Esophagus muscularis mucosa (tissue), 4 donors: ENCODE measurements at places on chromosomes 16 and 17. TPM values are rescaled to one million over a fixed set of nuclear protein-coding genes. Genes with fewer than 3 reads are reported as not detected.
A peak's percentile ranks its signal among the peaks of the same experiment; 100 is the strongest.

- no peak overlapping the region for H3K4me3 ChIP-seq
- no peaks in the 10 kb centered on the region for H3K27me3 ChIP-seq
- no peak overlapping the region for H3K27ac ChIP-seq
- H3K36me3 ChIP-seq = peaks cover 80% of the 10 kb centered on the region
These were observed 16.6 kb upstream of the INPP5K start for GRCh38 chr17:1532836-1533602.

DNA sequence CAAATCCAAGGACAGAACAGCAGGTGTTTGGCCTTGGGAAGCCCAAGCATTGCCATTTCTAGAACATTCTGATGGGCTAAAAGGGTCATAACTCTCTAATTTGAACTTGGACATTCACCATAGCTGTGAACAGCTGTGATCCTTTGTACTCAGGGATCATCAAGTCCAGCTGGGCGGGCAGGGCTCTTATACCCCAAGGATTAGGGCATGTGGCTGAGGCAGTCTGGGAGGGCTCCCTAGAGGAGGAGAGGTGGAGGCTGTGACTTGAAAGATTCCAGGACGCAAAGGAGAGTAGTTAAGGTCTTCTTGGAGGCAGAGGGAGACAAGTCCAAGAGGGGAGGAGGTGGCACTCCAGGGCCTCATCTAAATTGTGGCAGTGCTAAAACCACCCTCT lies 233.1 kb upstream of the GSE1 start:
- DNase-seq = no peak
- H3K4me3 ChIP-seq = no peak overlapping the region
- no peaks in the 10 kb centered on the region for H3K36me3 ChIP-seq
- no peaks in the 10 kb centered on the region for H3K27me3 ChIP-seq

Gene CCL5
- 11.3 TPM for total RNA-seq

DNA sequence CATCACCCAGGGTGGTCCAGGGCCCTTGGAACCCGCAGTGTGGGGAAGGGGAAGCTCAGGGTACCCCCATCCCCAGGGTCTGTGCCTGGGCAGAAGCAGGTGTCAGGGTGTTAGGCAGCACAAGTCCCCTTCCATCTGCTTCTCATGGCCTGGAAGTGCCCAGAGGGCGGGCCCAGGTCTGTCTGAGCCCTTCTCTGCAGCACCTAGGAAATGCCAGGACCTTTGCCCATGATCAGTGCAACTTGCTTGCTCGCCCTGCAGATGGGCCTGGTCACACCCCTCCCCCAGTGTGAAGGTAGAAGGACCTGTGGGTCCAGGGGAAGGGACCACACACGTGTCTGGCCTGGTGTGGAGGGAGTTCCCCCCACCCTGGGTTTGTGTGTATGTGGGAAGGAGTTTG lies 157.5 kb upstream of the CDC42EP4 start:
- H3K36me3 ChIP-seq = no peaks in the 10 kb centered on the region
- no peak overlapping the region for H3K4me3 ChIP-seq
- no peak overlapping the region for H3K27ac ChIP-seq
- no peaks in the 10 kb centered on the region for H3K4me1 ChIP-seq
- no peaks in the 10 kb centered on the region for H3K27me3 ChIP-seq
- DNase-seq = no peak

- no peak overlapping the region for H3K4me3 ChIP-seq
- H3K27me3 ChIP-seq = no peaks in the 10 kb centered on the region
- H3K27ac ChIP-seq = no peak overlapping the region
- H3K36me3 ChIP-seq = no peaks in the 10 kb centered on the region
- no peak for DNase-seq
These were observed 55.9 kb downstream of the ZDHHC7 start for GRCh38 chr16:84955427-84955826.

- H3K27me3 ChIP-seq = no peaks in the 10 kb centered on the region
- peaks cover 31% of the 10 kb centered on the region for H3K4me1 ChIP-seq
- DNase-seq = no peak
- H3K4me3 ChIP-seq = no peak overlapping the region
- H3K36me3 ChIP-seq = peaks cover 15% of the 10 kb centered on the region
These were observed 43.8 kb downstream of the PIMREG start for GRCh38 chr17:6488008-6488539.

Gene CDR2L
- total RNA-seq = 14.6 TPM

Gene IRX5
- not detected for total RNA-seq

DNA sequence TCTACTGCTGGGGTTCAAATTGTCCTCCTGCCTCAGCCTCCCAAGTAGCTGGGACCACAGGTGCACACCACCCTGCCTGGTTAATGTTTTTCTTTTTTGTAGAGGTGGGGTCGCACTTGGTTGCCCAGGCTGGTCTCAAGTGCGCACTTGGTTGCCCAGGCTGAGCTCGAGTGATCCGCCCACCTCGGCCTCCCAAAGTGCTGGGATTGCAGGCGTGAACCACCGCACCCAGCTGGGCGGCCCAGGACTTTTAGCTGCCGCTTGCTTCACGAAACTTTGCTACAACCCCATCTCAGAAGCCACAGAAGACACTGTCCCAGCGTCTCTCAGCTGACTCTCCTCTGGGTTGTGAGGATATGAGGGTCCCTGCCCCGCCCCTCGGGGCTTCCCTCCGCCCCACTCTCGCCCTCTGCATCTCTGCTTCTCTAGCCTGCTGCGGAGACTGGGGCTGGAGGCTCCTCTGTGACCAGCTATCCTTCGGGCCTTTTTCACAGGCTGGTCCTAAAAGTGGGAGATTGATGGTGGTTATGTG lies 48.8 kb upstream of the CBX4 start:
- H3K4me1 ChIP-seq = no peaks in the 10 kb centered on the region
- peaks cover 3% of the 10 kb centered on the region for H3K27me3 ChIP-seq
- no peak overlapping the region for H3K4me3 ChIP-seq
- DNase-seq = no peak
- no peak overlapping the region for H3K27ac ChIP-seq
- H3K36me3 ChIP-seq = no peaks in the 10 kb centered on the region

Gene CLCN7
- total RNA-seq = 41.5 TPM

DNA sequence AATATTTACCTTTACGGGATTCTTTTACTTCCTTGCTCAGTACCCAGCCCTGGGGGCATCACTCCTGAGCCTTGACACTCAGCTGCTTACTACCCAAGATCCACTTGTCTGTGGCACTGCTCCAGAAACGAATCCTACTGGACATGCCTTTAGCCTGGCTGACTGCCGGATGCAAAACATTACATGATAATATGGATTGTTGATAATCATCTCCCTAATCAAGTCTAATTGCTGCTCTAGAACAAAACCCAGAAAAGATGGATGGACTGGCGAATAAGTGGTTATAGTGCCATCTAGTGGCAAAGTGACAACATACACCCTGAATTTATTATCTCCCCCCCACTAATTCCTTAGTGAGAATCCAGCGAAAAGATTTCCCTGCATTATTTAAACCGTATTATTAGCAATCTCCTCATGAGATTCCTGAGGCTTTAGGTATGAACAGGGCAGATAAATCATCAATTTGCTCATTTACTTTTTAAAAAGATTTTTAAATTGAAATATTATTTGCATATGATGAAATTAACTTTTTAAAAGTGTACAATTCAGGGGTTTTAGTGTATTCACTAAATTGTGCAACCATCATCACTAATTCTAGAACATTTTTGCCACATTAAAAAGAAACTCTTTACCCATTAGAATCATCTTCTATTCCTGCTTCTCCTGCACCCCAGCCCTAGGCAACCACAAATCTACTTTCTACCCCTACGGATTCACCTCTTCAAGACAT lies 61.6 kb downstream of the RGS9 start:
- no peak overlapping the region for H3K4me3 ChIP-seq
- peaks cover 6% of the 10 kb centered on the region for H3K4me1 ChIP-seq
- no peak overlapping the region for H3K27ac ChIP-seq
- peaks cover 5% of the 10 kb centered on the region for H3K36me3 ChIP-seq
- DNase-seq = no peak
- H3K27me3 ChIP-seq = no peaks in the 10 kb centered on the region

DNA sequence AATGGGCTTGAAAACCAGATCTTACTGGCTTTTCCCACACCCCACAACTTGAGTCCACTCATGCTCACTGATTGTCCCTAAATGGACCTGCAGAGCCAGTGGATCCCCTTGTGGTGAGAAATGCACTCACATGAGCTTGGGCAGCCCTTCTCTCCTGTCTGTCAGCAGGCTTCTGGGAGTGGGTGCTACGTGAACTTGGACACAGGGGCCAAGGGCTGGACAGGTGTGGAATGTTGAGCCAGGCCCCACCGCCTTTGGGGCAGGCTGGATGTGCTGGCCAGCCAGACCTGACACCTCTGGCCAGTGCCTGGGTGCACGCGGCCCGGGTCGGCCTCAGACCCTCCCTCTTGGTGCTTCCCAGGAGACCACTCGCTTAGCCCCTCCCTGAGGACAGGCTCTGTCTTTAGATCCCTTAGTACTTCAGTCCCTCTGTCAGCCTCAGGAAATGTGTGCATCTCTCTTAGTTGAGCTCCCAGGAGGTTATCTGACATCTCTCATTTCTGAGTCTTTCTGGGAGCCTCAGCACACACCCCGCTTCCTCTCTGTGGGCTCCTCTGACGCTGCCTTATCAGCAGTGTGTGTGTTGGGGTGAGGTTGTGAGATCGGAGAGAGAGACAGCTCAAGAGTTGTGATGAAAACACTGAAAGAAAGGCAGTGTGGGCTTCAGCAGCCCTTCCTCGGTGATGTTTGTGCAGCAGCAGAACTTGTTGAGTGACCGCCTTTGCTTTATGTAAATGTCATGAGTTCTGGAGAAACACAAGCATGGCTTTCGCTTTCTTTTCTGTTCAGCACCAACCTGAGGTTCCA lies 117.0 kb downstream of the RAB11FIP4 start:
- H3K27me3 ChIP-seq = no peaks in the 10 kb centered on the region
- H3K27ac ChIP-seq = no peak overlapping the region
- peaks cover 14% of the 10 kb centered on the region for H3K4me1 ChIP-seq
- DNase-seq = no peak
- no peak overlapping the region for H3K4me3 ChIP-seq

DNA sequence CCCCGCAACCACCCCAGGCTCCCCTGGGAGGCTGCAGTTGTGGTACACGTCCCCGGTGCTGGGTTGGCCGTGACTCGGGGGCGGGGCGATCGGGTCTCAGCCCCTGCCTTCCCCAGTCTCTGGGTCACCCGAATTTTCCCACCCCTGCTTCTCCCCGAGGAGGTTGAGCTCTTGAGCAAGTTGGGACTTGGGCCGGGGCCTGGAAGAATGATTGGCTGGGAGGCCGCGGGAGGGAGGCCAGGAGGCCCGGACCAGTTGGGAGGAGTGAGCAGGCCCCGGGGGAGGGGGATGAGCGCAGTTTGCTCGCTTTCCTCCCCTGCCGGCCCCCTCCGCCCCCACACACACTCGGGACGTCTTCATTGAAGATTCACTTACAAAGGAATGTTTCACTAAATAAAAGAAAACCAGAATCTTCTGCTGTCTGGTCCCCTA lies 4.5 kb upstream of the HEXIM1 start:
- H3K4me3 ChIP-seq = peak overlapping the region; percentile 64
- H3K4me1 ChIP-seq = peaks cover 43% of the 10 kb centered on the region
- H3K27me3 ChIP-seq = no peaks in the 10 kb centered on the region
- H3K27ac ChIP-seq = peak overlapping the region; percentile 99
- peak; percentile 98 for DNase-seq

DNA sequence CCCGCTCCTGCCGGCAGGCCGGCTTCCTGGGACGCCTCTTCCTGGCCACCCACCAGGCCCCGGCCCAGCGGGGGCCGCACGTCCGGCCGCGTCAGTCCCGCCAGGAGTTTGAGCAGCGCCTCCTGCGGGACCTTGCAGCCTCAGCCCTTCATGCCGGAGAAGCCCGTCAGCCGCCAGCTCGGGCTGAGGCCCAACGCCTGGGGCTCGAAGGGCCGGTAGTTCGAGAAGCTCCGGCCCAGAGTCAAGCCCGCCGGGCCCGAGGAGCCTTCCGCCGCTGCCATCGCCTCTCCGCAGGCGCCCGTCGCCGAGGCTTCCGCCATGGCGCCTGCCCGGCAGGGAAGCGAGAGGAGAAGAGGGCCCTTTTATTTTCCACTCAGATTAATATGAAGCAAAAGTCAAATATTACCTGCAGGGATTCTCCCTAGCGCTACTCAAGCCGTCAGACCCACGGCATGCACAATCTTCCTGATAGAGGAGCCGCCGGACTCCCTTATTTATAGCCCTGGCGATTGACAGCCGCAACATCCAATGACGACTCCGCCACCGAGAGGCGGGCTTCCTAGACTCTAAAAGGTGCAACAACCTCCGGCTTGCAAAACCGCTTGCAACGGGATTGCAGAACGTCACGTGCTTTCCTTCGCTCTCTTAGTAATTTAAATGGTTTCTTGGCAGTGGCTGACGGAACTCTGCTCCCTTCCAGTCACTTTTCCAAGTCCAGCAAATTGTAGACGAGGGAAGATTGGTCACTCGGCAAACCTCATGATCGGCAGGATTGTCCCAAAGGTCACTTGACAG lies at the start of gene SEPHS2:
Gene SEPHS2 (minus strand): TSS at position 467 of the 795 bp plus-strand sequence. CDS start 147 bp downstream, at position 320.
- H3K27me3 ChIP-seq = no peaks in the 10 kb centered on the region
- H3K27ac ChIP-seq = peak within 1 kb of the TSS; percentile 99
- peak; percentile 99 for DNase-seq
- peaks cover 17% of the 10 kb centered on the region for H3K4me1 ChIP-seq
- H3K36me3 ChIP-seq = peaks cover 11% of the 10 kb centered on the region

- H3K4me3 ChIP-seq = no peak overlapping the region
- H3K36me3 ChIP-seq = peaks cover 70% of the 10 kb centered on the region
- H3K4me1 ChIP-seq = no peaks in the 10 kb centered on the region
- H3K27me3 ChIP-seq = no peaks in the 10 kb centered on the region
- no peak overlapping the region for H3K27ac ChIP-seq
These were observed 12.2 kb downstream of the ITGB4 start for GRCh38 chr17:75733471-75733870.

GRCh38 chr17:82868715-82869131 lies 28.9 kb upstream of the ZNF750 start:
- peaks cover 54% of the 10 kb centered on the region for H3K4me1 ChIP-seq
- no peak overlapping the region for H3K4me3 ChIP-seq
- peaks cover 48% of the 10 kb centered on the region for H3K36me3 ChIP-seq
- H3K27me3 ChIP-seq = no peaks in the 10 kb centered on the region
- no peak for DNase-seq
- no peak overlapping the region for H3K27ac ChIP-seq

GRCh38 chr16:3101841-3102470 lies 2.9 kb upstream of the ZSCAN10 start:
- peak overlapping the region; percentile 54 for H3K27ac ChIP-seq
- H3K36me3 ChIP-seq = no peaks in the 10 kb centered on the region
- H3K4me3 ChIP-seq = no peak overlapping the region

Gene HAS3
- 0.13 TPM for total RNA-seq

DNA sequence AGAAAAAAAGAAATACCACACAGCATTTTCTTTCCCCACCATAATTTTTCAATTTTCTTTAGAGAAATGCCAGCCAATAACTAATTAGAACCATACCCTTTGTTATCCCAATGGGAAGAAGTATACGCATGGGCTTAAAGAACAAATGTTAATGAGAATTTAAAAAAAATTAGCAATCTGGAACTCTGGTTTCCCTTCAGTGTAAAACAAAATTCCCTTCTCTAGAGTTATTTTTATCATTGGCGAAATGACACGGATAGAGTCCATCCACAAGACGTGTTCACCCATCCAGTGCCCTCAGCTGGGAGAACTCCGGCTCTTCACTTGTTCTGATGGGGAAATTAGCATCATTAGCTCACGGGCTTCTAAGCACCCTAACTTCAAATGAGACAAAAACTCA lies 3.3 kb downstream of the NXN start:
- H3K27ac ChIP-seq = peak overlapping the region; percentile 91
- H3K4me3 ChIP-seq = no peak overlapping the region
- no peaks in the 10 kb centered on the region for H3K36me3 ChIP-seq
- H3K4me1 ChIP-seq = peaks cover 53% of the 10 kb centered on the region
